ENCODE measurements at places on chromosomes 3 and 15.

DNA sequence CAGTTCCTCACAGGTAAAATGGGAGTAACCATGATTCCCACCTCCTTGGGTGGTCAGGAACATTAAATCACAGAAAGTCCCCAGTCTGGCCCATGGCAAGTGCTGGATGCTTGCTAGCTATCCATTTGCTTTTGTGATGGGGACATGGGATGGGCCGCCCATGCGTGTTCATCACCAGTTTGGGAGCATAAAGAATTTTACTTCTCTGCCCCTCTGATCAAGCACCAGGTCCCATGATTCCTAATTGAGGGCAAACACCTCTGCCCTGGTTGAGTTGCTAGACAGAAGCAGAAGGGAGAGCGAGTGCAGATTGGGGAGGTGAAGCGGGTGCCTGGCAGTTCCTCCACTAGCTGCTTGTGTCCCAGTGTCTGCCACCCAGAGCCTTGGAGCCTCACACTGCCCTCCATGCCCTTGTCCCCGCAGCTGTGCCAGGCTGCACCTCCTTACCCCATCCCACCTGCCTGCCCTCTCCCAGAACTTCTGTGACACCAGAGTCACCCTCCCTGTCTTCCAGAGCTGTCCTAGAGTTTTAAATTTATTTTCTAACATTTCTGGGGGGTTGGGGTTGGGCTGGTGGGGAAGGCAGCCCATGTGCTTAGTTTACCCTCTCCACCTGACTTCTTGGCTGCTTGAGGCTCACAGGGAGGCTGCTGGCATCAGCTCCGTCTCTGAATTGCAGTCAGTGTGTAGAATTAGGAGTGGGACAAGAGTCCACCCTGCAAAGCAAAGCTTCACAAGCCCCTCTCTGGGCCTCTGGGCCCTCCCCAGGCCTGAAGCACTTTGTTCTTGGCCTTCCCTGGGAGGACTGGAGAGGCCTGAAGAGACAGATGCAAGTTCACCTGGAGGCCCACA, 18.4 kb downstream of the CFAP100 start:
- no peak for DNase-seq

DNA sequence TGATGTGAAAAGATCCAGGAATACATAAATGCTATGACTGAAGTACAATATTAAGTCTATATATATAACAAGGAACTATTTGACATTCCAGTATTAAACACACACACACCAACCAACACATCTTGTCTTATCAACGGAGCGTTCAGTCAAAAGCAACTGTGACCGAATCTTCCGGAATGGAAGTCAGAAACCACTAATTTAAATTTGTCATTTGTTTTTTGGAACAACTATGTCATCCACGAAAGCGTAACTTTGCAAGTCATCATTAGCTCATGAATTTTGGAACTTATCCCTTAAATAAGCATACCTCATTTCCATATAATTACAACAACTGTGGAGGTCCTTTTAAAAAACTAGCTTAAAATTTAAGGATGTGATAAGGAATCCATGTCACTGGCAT, 5.0 kb downstream of the ZNF385D start:
- DNase-seq = no peak

GRCh38 chr3:133159498-133160475, 121.6 kb downstream of the TMEM108 start:
- no peak for DNase-seq

DNA sequence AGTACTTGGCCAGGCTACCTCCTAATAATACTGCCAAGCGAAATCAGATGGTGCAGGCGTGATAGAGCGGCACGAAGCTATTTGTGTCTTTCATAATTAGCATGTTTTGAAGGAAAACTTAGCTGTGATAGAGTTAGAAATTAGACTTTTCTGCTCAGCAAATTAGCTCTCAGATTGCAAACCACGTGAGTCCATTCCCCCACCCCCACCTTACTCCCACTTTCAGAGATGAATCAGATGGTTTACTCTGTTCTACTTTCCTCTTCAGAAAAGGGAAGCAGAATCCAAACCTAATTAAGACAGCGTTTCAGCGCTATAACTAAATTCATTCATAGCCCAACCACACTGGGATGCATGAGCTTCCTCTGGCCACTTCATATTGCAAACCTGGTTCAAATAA, 214.6 kb downstream of the SLCO3A1 start:
- DNase-seq = no peak

DNA sequence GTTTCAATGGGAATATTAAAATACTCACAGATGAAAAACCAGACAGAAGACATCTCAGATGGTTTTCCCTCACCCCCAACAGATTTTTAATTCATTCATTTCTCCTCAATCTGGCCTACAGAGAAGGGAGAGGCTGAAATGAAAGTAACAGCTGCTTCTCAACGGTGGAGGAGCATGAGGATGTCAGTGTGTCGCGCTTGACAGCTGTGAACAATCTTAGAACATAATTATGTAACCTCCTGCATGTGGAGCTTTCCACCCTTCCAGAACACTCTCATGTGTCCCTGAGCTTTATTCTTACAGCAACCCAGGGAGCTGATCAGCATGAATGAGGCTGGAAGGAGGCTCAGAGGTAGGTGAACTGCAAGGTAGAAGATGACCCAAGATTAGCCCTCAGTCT, 52.7 kb downstream of the MB21D2 start:
- DNase-seq = no peak

GRCh38 chr3:187122261-187122660, 17.0 kb downstream of the RPL39L start:
- DNase-seq = no peak

GRCh38 chr15:31306426-31307269, 20.0 kb upstream of the KLF13 start:
- DNase-seq = no peak

DNA sequence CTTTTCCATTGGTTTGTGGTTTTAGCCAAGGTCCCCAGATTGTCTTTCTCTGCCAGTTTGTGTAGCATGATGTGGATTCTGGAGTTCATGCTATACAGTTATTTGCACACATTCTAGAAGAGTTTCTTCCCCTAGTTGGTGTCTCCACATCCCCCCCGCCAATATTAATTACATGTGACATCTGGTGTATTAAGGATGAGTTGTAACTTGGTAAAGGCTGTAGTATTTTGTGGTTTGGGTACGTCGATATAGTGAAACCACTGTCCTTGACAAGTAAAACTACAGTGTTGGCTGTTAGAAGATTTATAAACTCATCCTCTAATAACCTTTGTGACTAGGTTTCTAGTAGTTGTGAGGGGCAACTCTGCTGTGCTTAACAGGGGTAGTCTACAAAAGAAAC, 23.7 kb upstream of the P4HTM start:
- DNase-seq = no peak

DNA sequence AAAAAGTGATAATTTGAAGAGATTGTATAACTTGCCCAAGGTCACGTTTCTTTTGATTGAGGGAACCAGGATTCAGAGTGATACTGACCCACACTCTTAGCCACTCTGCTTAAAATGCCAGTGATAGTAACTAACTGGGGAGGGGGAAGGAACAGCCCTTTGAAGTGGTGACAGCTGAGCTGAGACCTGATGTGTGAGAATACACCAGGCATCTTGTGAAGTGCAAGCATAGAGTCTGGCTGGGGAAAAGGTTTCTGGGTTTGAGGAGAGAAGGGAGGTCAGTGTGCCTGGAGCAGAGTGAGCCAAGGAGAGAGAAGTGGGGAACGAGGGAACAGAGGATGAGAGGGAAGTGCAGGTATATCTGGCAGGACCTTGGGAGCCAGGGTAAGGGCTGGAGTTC, 35.4 kb upstream of the SCAANT1 start:
- DNase-seq = no peak

GRCh38 chr15:49863431-49864224, 242.8 kb downstream of the DTWD1 start:
- no peak for DNase-seq

DNA sequence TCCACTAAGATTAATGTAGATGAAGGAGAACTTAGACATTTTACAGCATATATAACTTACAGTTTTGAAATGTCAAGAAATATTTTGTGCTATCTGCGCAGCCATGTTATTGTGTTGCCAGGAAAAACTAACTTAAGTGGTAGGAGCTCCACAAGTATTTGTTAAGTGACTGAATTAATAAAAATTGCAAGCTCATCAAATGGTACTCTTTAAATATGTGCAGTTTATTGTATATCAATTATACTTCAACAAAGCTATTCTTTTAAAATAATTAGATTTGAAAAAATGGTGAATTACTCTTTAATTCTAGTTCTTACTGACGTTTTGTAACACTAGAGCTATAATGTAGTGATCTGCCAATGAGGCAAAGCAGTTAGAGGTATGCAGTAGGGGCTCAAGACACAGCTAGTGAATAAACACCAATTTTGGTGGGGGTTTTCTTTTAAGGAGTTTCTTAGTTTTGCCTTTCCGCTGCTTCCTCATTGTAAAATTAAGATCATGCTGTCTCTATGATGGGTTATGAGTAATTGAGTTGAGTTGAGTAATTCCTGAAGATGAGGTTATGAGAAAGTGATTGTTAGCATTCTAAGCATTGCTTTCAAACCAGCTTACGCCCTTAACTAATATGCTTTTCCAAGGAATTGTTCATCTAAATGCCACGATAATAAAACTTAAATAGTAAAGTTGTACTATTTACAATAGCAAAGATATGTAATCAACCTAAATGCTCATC, 10.9 kb upstream of the LXN start:
- DNase-seq = no peak

GRCh38 chr3:9276761-9277370, 27.4 kb upstream of the SRGAP3 start:
- no peak for DNase-seq

DNA sequence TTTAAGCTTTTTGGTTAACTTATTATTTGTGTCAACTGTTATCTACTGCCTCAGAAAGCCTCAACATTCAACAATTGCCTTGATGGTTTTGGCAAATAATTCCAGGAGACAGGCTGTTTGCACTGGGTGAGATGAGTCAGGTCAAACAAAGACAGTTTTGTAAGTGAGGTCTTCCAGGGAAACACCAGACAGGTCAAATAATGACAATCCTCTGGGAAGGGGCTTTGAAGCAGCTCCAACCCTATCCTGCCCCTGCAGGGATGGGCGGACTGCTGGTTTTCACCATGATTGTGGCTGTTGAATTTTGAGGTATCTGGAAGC, 79.4 kb upstream of the PRR23E start:
- no peak for DNase-seq

- DNase-seq = no peak
Observed at GRCh38 chr3:12759097-12759679, at the start of gene TMEM40. TSS of gene TMEM40 (minus strand) at chr3:12759259. CDS start at chr3:12749832, 9,427 bp downstream.

DNA sequence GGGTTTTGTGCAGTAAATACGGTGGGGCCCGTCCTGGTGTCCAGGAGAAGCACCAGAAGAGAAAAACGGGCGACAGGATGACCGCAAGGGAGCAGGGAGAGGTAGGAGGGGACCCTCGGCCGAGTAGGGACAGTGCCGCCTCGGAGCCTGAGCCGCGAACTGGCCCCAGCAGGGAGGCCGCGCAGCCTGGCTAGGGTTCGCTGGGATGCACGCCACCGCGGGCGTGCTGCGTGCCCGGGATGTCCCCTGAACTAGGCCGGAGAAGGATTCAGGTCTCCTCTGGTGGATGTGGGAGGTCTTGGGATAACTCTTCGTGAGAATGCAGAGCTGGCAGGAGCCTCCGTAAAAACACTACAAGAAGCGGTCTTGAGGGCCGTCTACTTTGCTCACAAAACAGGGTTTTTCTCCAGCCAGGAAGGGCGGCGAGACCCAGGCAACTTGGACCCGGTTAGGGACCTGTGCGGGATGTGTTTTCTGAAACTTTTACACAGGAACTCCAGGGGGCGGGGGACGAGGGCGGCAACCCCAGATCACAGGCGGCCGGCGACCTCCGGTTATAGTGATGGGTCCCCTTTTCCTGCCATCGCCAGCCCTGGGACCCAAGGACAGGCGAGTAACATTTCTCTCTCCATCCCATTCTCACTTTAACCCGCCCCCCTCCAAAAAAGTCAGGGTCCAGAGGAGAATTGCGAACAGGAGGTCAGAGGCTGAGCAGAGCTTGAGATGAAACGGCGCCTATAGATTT, 35.5 kb downstream of the NR2F2 start:
- DNase-seq = no peak

GRCh38 chr3:161890147-161890625, 393.6 kb downstream of the OTOL1 start:
- DNase-seq = no peak

- no peak for DNase-seq
Observed at GRCh38 chr15:55222588-55222987, 25.8 kb upstream of the RSL24D1 start.

- no peak for DNase-seq
Observed at GRCh38 chr3:155504682-155505081, 211.2 kb upstream of the STRIT1 start.

DNA sequence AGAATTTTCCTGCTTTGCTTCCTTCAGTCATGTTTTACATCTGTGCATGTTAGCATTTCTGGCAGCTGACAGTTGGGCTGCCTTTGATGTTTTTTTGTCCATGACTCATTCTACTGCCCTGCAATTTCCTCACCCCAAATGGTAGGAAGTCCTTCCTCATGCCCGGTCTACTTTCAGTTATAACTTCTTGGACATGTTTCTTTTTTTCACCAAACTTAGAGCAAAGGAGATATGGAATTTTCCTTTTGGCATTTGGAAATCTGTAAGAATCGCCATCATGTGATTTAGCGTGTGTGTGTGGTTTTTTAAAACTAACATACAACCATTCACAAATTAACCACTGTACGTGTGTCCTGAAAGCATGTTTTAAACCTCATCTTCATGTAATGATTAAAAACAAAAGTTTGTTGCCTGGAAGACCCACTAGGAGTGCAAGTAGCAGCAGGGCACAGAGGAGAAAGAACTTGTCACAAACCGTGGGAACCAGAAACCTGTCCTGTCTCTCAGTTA, 430.7 kb upstream of the CFAP20DC start:
- DNase-seq = no peak

- DNase-seq = no peak
Observed at GRCh38 chr3:133610031-133610430, 36.5 kb downstream of the CDV3 start.

- DNase-seq = no peak
Observed at GRCh38 chr15:51341366-51342226, at the start of gene GLDN. TSS of gene GLDN (plus strand) at chr15:51341655. CDS start at chr15:51341685, 30 bp downstream.

DNA sequence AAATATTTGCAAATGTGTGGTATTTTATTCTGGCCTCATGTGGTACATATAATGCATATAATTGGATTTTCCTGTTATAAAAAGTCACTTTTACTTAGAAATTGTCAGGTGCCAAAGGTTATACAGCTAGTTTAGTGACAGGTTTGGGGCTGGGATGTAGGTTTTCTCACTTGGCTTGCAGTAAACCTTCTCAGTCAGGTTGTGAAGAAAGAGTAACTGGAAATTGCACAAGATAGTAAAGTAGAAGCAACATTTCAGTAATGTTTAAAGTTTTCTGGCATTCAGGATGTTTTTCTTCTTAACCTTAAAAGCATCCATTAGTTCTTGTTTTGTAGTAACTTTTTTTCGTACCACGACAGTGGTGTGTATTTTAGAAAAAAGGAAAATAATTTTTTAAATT, 53.9 kb downstream of the MEF2A start:
- no peak for DNase-seq

DNA sequence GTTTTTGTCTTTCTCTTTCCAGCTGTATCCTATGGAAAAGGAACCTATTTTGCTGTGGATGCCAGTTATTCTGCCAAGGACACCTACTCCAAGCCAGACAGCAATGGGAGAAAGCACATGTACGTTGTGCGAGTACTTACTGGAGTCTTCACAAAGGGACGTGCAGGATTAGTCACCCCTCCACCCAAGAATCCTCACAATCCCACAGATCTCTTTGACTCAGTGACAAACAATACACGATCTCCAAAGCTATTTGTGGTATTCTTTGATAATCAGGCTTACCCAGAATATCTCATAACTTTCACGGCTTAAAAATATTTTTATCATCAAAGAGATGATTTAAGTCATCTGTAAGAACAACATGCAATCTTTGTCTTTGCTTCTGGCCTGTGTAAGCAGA, 44.9 kb upstream of the PARP14 start:
- DNase-seq = no peak

- DNase-seq = no peak
Observed at GRCh38 chr3:42562047-42562907, 19.5 kb downstream of the SEC22C start.

Data from stimulated activated CD8-positive, alpha-beta memory T cell treated with anti-CD3 and anti-CD28 coated beads, Interleukin-15, amount 100 ng/mL, for 24 hours (primary cell).